ENCODE measurements at places on chromosomes 7 and 10. TPM values are rescaled to one million over a fixed set of nuclear protein-coding genes. Genes with fewer than 3 reads are reported as not detected.

CDK14 gene
- total RNA-seq, result 41.5 TPM

ADGRA1 gene
- not detected for total RNA-seq

ASAH2 gene
- total RNA-seq, result 3.4 TPM

ASZ1 gene
- not detected for total RNA-seq

ATG9B gene
- total RNA-seq, result not detected

SFTPA1 gene
- total RNA-seq, result not detected

CPXM2 gene
- 0.42 TPM for total RNA-seq

FFAR4 gene
- not detected for total RNA-seq

CCDC3 gene
- 1.2 TPM for total RNA-seq

SEMA3E gene
- total RNA-seq, result not detected

CPED1 gene
- 0.22 TPM for total RNA-seq

Measured in endothelial cell of umbilical vein (primary cell).